ENCODE measurements at places on chromosomes 2 and 18.

GRCh38 chr2:11742317-11742701 lies 4.1 kb upstream of the LPIN1 start:
- H3K4me1 ChIP-seq = peaks cover 37% of the 10 kb centered on the region
- no peak overlapping the region for H3K4me3 ChIP-seq
- H3K27ac ChIP-seq = no peak overlapping the region
- H3K27me3 ChIP-seq = no peaks in the 10 kb centered on the region
- no peak for DNase-seq
- peaks cover 3% of the 10 kb centered on the region for H3K36me3 ChIP-seq

DNA sequence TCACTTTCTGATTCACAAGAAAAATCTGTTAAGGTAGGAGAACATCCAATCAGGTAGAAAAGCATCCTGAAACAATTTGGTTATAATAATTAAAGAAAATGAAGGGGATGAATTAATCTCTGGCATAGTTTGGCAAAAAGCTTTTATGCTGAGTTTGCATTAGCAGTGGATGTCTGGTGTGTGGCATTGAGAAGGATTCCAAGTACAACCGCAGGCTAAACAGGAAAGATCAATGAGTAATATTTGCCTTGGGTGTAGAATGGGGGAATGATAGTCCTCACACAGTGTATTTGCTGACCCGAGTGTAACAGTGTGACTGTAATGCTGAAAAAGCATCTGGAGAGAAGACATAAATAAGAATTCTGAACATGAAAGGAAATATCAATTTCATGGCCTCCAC lies 68.3 kb upstream of the SESTD1 start:
- no peak overlapping the region for H3K4me3 ChIP-seq
- H3K27ac ChIP-seq = no peak overlapping the region
- no peak for DNase-seq
- H3K4me1 ChIP-seq = peaks cover 15% of the 10 kb centered on the region
- H3K27me3 ChIP-seq = no peaks in the 10 kb centered on the region

GRCh38 chr2:218005028-218005427 lies 2.2 kb upstream of the TNS1 start:
- H3K27me3 ChIP-seq = peaks cover 29% of the 10 kb centered on the region
- peaks cover 8% of the 10 kb centered on the region for H3K4me1 ChIP-seq
- no peak overlapping the region for H3K4me3 ChIP-seq

- H3K4me1 ChIP-seq = peaks cover 37% of the 10 kb centered on the region
- peaks cover 16% of the 10 kb centered on the region for H3K36me3 ChIP-seq
- H3K27ac ChIP-seq = peak within 1 kb of the TSS; percentile 35
- DNase-seq = peak; percentile 53
- H3K4me3 ChIP-seq = peak within 1 kb of the TSS; percentile 38
- H3K27me3 ChIP-seq = no peaks in the 10 kb centered on the region
These were observed at the start of gene ASTL for GRCh38 chr2:96138179-96139145. TSS of gene ASTL (minus strand) at chr2:96138502. CDS start at chr2:96138436, 66 bp downstream.

DNA sequence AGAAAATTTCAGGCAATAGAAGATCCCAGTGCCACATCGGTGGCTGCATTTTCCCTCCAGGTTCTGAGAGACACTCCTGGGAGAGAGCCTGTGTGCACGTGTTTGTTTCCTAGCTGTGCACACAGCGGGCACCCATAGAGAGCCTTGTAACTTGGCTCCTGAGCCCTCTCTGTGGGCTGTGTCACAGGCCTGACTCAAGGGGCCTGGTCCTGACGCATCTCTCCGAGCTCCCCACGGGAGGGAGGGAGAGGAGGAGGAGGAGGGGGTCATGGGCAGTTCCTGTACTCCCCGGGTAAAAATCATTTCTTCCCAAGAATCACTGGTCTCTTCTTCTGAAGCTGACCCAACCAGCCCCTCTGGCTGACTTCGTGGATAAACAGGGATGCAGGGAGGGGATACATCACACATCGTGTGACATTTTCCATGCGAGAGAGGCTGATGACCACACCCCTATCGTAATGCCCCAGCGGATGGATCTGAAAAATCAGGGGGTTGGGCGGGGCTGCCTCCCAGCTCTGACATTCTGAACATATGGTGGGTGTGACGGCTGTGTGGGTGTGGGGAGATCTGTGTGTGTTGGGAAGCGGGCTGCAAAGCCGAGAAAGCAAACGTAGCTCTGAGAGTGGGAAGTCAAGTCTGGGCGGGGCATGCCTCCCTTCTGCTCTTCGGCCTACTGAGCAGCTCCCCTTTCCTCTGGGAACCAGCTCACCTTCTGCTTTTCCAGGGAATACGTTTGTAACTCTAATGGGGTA lies 308.3 kb upstream of the HS6ST1 start:
- no peak overlapping the region for H3K4me3 ChIP-seq
- no peaks in the 10 kb centered on the region for H3K4me1 ChIP-seq
- H3K36me3 ChIP-seq = no peaks in the 10 kb centered on the region

- peaks cover 11% of the 10 kb centered on the region for H3K4me1 ChIP-seq
- no peaks in the 10 kb centered on the region for H3K27me3 ChIP-seq
- H3K36me3 ChIP-seq = no peaks in the 10 kb centered on the region
- peak overlapping the region; percentile 25 for H3K27ac ChIP-seq
These were observed 1251.6 kb upstream of the ZEB2 start for GRCh38 chr2:145771525-145771924.
